ENCODE measurements at places on chromosomes 1 and 21.

- DNase-seq: no peak
These were observed 40.4 kb downstream of the LIN9 start for GRCh38 chr1:226268421-226269124.

DNA sequence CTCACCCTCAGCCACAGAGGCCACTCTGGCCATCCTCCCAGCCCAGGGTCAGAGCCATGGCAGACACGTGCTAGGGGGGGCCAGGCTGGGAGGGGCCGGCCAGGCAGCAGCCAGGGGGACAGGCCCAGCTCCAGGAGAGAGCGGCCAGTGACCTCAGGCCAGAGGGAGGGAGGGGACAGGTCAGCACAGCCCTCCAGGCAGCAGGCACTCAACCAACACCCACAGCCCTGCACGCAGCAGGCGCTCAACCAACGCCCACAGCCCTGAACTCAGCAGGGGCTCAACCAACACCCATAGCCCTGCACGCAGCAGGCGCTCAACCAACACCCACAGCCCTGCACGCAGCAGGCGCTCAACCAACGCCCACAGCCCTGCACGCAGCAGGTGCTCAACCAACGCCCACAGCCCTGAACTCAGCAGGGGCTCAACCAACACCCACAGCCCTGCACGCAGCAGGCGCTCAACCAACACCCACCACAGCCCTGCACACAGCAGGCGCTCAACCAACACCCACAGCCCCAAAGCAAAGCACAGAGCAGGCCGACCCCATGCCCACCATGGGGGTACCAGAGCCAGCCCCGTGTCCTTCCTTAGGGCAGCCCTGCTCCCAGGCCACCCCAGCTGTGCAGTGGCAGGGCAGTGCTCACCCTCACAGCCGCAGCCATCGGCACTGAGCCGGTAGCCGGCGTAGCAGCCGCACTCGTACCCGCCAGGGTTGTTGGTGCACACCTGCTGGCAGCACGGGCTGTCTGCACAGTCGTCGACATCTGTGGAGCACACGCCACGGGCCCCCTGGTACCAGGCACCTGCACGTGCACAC lies 55.9 kb downstream of the ARHGEF16 start:
- DNase-seq: no peak

DNA sequence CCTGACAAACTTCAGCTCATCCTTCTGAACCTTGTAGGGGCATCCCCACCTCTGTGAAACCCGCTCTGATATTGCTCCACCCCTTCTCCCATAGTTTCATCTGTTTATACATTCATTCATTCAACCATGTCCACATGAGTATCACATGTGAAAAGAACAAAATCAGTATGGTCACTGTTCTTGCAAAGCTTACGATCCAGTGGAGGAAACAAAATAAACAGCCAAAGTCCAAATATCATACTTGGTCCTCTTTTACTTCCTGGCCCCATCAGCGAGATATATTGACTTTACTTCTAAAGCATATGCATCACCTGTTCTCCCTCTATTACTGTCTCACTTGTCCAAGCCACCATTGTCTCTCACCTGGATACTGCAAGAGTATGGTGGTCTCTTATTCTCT lies 35.6 kb downstream of the C8A start:
- DNase-seq: no peak

DNA sequence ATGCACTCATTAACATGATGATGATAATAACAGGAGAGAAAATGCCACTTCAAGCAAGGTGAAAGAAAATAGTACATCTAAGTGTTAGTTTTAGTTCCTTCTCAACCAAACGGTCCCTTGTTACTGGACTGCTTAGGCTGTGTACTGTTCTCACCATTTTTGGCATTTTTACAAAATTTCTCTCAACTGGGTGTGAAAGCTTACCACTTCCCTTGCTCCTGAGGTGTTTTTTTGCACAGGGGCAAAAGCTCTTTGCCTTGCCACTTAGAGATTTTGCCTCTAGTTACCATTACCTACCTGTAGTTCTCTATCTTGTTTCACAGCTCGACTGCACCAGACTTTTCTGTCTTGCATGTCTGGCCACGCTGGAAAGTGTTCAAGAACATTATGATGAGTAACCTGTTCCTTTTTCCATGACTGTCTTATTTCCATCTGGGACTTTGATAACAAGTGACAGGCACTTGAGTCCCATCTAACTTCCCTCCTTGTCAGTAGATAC lies 10.7 kb downstream of the NEK7 start:
- DNase-seq: no peak

DNA sequence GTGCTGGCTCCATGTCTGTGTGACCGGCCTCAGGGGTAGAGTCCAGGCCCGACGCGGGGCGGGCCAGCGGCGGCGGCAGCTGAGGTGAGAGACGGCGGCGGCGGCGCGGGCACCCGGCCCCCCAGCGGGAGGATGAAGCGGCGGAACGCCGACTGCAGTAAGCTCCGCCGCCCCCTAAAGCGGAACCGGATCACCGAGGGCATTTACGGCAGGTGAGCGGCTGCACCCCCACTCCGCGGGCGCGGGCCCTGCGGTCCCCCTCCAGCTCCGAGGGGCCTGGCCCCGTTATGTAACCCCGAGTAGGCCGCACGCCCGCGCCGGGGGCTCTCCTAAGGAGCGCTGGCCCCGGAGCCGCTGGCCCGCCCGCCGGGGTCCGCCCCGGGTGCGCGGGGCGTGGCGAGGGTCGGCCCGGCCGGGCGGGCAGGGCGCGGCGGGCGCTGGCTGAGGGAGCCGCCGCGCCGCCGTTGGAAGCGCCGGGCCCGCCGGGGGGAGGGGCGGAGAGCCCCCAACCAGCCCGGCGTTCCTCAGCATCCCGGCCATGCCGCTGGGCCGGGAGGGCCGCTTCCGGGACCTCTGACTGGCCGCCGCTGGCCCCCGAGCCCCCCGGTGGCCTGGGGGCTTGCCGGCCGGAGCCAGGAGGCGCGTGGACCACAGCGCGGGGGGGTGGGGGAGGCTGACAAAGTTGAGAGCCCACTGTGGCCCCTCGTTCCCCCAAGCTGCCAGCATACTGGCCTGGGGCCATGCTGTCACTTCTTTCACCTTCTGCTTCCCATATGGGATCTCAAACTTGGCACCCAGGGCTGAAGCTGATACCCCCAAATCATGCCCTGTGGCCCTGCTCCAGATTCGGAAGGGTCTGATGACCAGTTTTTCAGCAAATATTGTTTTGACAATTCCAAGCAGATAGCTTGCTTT lies 527 bp downstream of the MACO1 start:
- DNase-seq: peak; percentile 19

DNA sequence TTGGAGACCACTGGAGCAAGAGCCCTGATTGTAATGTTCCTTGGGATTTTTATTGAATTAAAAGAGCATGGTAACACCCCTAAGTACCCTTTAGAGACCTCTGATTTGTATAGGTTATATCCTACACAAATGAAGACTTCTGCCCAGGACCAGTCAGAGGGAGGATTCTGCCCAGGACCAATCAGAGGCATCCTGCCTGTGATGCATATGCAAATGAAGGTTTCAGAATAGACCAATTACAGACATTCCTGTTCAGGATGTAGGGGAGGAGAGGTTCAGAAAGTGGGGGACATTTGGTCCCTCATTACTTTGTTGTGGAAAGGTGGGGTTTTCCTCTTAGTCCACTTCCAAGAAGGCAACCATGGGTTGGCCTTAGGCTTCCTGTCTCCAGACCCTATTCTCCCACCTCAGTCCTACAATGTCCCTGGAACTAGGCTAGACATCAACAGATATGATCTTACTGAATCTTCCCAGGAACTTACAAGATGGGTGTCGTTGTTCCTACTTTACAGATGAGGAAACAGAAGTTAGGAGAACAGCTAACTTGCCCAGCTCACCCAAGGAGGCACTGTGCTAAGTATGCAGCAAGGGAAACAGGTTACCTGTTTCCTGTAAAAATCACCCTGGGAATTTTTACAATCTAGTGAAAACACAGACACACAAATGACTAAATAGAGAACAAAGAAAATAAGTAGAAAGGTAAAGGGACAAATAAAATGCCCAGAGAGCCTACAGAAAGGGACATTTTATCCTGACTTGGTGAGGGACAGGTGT lies 36.8 kb upstream of the SFPQ start:
- DNase-seq: no peak

DNA sequence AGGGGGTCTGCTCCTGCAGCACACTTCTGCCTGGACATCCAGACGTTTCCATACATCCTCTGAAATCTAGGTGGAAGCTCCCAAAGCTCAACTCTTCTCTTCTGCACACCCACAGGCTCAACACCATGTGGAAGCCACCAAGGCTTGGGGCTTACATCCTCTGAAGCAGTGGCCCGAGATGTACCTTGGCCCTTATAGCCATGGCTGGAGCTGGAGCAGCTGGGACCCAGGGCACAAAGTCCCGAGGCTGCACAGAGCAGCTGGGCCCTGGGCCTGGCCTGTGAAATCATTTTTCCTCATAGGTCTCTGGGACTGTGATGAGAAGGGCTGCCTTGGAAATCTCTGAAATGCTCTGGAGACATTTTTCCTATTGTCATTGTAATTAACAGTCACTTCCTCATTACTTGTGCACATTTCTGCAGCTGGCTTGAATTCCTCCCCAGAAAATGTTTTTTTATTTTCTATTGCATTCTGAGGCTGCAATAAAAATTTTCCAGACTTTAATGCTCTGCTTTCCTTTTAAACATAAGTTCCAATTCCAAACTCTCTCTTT lies 645.6 kb downstream of the RWDD3 start:
- no peak for DNase-seq

- no peak for DNase-seq
These were observed 4.1 kb downstream of the PYCR2 start for GRCh38 chr1:225919906-225920305.

DNA sequence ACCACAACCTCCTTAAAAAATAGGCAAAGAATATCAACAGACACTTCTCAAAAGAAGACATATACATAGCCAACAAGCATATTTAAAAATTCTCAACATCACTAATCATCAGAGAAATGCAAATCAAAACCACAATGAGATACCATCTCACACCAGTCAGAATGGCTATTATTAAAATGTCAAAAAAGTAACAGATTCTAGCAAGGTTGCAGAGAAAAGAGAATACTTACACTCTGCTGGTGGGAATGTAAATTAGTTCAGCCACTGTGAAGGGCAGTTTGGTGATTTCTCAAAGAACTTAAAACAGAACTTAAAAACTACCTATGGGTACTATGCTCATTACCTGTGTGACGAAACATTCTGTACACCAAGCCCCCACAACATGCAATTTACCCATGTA lies 20.7 kb downstream of the CD1B start:
- DNase-seq: no peak

- DNase-seq: no peak
These were observed 651 bp downstream of the ZBTB8A start for GRCh38 chr1:32539584-32540571.

- DNase-seq: no peak
These were observed 200.6 kb upstream of the HMCN1 start for GRCh38 chr1:185533596-185533995.

DNA sequence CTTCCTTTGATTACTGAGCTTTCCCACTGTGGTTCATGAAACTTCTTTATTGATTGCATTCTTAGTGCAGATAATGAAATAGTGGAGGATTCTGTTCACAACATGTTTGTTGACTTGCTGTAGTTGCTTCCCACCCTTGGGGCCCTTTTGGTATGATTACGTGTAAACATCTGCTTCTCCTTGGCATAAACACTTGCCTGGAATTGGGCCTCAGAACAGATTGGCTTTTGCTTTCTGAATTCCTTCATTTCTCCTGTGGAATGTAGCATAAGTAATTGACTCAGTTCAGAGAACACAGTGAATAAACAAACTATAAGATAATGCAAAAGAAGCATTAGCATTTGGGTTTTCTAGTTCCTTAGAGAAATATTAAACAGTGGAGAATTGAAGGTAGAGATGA lies 59.5 kb upstream of the LAMC2 start:
- no peak for DNase-seq

DNA sequence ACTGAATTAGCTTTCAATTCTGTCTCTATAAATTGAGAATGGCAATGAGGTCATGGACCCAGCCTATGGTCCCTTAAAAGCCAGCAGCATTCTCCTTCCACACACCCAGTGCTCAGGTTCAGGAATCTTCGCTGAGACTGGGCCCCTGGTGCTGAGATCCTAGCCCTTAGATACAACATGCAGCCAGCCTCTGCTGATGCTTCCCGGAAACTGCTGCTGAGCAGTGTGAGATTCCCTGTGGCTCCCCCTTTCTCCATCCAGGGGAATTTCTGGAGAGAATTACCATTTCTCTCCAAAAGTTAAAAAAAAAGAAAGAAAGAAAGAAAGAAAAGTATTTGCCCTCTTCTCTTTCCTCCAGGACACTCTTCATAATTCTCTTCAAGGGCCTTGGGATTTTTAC lies 31.7 kb upstream of the RALGPS2 start:
- no peak for DNase-seq

GRCh38 chr1:217272385-217272784 lies 358.5 kb downstream of the GPATCH2 start:
- DNase-seq: no peak

DNA sequence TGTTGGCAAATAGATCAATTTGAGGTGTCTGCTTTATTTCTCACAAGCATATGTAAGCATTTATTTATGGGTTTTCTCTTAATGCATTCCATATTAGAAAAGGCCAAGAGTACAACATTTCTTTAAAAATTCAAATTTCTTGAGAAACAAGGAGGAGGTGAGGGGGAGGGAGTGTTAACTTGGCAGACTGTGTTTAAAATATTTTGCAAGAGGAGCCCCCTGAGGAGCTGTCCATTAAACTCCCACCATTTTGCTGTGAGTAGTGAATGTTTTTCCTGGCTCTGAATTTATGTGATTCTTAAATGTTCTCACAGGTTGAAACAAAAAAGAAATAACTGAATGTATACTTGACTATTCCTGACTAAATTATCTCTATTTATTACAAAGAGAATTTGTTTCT lies 363.8 kb downstream of the PTPRC start:
- DNase-seq: no peak

DNA sequence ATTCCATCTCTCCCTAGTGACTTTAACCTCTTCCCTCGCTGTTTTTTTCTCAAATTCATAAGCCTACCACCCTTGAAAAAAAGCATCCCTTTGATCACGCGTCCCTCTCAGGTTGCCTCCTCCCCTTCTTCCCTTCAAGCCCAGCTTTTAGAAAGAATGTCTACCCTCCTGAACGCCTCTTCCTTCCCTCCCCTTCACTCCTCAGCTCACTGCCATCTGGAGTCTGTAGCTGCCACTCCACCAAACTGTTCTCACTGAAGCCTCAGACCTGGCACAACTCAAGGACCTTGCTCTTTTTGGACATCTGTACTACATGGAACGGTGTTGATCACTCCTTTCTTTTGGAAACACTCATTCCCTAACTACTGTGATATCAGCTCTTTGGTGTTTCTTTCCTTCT lies 80.6 kb downstream of the SLC25A24 start:
- DNase-seq: peak; percentile 35

- DNase-seq: no peak
These were observed 23.2 kb upstream of the CNIH3 start for GRCh38 chr1:224592636-224593582.

DNA sequence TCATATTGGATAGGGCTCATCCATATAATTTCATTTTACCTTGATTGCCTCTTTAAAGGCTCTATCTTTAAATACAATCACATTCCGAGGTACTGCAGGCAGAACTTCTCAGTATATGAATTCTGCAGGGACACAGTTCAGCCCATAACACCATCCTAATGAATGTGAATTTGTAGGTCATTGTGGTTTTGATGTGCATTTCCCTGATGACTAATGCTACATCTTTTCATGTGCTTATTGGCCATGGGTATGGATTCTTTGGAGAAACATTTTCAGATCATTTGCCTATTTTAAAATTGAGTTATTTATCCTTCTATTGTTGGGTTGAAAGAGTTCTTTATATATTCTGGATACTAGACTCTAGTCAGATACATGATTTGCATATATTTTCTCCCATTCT lies 9.6 kb upstream of the RPS6KC1 start:
- no peak for DNase-seq

Data from NCI-H524 (cell line).